Natural killer cell (primary cell): ENCODE measurements at places on chromosomes 3 and 15. TPM values are rescaled to one million over a fixed set of nuclear protein-coding genes. Genes with fewer than 3 reads are reported as not detected.

Gene PP2D1
- total RNA-seq: not detected

Gene CFAP92
- total RNA-seq: 0.43 TPM

Gene LYZL4
- total RNA-seq: not detected

Gene P2RY1
- total RNA-seq: 1.4 TPM

Gene SCN11A
- 0.08 TPM for total RNA-seq

Gene GOLGA8J
- total RNA-seq: 1.2 TPM

Gene SERPINI2
- not detected for total RNA-seq

DNA sequence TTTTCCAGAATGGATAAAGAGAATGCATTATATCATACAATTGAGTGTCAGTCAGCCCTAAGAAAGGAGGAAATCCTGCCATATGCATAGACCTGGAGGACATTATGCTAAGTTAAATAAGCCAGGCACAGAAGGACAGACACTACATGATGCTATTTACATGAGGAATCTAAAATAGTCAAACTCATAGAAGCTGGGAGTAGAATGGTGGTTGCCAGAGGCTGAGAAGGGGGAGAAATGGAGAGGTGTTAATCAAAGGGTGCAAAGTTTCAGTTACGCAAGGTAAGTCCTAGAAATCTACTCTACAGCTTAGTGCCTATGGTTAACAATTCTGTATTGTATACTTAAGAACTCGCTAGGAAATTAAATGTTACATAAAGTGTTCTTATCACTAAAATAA lies 66.5 kb downstream of the IL1RAP start:
- no peaks in the 10 kb centered on the region for H3K27me3 ChIP-seq
- H3K4me1 ChIP-seq: no peaks in the 10 kb centered on the region
- no peak overlapping the region for H3K4me3 ChIP-seq
- no peaks in the 10 kb centered on the region for H3K36me3 ChIP-seq
- H3K27ac ChIP-seq: no peak overlapping the region
- no peak for DNase-seq

DNA sequence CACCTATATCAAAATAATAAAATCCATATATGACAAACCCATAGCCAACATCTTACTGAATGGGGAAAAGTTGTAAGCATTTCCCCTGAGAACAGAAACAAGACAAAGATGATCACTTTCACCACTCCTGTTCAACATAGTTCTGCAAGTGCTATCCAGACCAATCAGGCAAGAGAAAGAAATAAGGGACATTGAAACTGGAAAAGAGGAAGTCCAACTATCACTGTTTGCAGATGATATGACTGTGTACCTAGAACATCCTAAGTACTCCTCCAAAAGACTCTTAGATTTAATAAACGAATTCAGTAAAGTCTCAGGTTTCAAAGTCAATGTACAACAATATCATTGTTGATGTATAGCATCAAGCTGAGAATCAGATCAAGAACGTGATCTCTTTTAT lies 35.6 kb upstream of the FGF7 start:
- H3K27ac ChIP-seq: no peak overlapping the region
- no peaks in the 10 kb centered on the region for H3K4me1 ChIP-seq
- no peaks in the 10 kb centered on the region for H3K27me3 ChIP-seq
- DNase-seq: no peak
- H3K36me3 ChIP-seq: no peaks in the 10 kb centered on the region

GRCh38 chr3:124489506-124489905 lies 240.7 kb upstream of the UMPS start:
- DNase-seq: no peak
- no peaks in the 10 kb centered on the region for H3K36me3 ChIP-seq
- H3K4me3 ChIP-seq: no peak overlapping the region
- H3K27me3 ChIP-seq: peaks cover 2% of the 10 kb centered on the region
- H3K27ac ChIP-seq: no peak overlapping the region

DNA sequence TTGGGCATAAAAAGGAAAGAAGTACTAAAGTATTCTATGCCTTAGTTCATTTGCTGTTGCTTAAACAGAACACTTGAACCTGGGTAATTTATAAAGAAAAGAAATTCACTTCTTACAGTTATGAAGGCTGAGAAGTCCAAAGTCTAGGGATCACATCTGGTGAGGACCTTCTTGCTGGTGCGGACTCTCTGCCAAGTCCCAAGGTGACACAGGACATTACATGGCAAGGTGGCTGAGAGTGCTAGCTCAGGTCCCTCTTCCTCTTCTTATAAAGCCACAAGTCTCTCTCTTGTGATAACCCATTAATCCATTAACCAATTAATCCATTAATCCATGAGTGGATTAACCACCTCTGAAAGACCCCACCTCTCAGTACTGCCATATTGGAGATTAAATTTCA lies 3.1 kb upstream of the ZBTB38 start:
- H3K4me1 ChIP-seq: peaks cover 12% of the 10 kb centered on the region
- H3K4me3 ChIP-seq: no peak overlapping the region
- DNase-seq: no peak
- no peaks in the 10 kb centered on the region for H3K27me3 ChIP-seq

GRCh38 chr3:106114848-106115247 lies 246.0 kb upstream of the CBLB start:
- no peaks in the 10 kb centered on the region for H3K4me1 ChIP-seq
- no peak overlapping the region for H3K27ac ChIP-seq
- no peaks in the 10 kb centered on the region for H3K27me3 ChIP-seq
- no peak overlapping the region for H3K4me3 ChIP-seq
- no peak for DNase-seq

- H3K27ac ChIP-seq: no peak overlapping the region
- no peak overlapping the region for H3K4me3 ChIP-seq
- H3K27me3 ChIP-seq: no peaks in the 10 kb centered on the region
- DNase-seq: no peak
- H3K36me3 ChIP-seq: no peaks in the 10 kb centered on the region
- H3K4me1 ChIP-seq: no peaks in the 10 kb centered on the region
Observed at GRCh38 chr3:177470197-177470941, 273.1 kb upstream of the TBL1XR1 start.

DNA sequence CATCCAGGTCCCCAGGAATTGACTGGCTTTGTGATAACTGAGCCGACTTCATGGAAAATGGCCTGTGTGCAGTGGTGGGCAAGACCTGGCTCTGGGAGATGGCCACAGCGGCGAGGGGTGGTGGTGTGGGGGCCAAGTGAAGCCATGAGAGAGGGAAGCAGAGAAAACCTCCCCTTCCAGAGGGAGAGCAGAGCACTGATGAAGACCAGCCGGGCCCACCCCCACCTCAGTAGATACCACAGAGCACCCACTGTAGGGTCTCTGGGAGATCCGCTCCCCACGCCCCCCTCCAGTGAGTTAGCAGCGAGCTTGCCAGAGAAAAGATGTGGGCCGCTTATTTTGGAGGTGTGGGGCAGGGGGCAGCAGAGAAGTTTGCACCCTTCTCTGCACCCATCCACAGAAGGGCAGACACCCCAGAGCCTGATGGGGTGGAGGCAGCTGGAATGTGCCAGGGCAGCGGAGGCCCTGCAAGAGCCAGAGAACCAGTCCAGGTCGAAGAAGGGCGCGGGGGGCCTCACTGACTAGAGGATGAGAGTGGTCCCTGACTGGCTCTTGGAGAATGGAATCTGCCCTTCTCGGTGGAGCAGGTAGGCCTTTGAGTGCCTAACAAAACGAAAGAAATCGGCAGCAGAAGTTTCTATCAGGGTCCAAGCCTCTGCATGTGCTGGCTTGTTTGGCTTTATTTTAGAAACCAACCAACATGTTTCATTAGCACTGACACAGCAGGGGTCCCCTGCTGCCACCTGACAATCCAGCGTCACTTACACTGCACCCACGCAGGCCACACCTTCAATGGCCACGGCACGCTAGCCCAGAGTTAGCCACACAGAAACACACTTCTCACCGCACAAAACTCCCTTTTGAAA lies 28.3 kb downstream of the MELTF start:
- peaks cover 13% of the 10 kb centered on the region for H3K4me1 ChIP-seq
- no peak overlapping the region for H3K27ac ChIP-seq
- no peaks in the 10 kb centered on the region for H3K36me3 ChIP-seq
- H3K4me3 ChIP-seq: no peak overlapping the region

GRCh38 chr3:192408647-192409200 lies 318.6 kb downstream of the FGF12 start:
- peaks cover 3% of the 10 kb centered on the region for H3K27me3 ChIP-seq
- H3K27ac ChIP-seq: no peak overlapping the region
- no peak overlapping the region for H3K4me3 ChIP-seq
- peaks cover 5% of the 10 kb centered on the region for H3K4me1 ChIP-seq

DNA sequence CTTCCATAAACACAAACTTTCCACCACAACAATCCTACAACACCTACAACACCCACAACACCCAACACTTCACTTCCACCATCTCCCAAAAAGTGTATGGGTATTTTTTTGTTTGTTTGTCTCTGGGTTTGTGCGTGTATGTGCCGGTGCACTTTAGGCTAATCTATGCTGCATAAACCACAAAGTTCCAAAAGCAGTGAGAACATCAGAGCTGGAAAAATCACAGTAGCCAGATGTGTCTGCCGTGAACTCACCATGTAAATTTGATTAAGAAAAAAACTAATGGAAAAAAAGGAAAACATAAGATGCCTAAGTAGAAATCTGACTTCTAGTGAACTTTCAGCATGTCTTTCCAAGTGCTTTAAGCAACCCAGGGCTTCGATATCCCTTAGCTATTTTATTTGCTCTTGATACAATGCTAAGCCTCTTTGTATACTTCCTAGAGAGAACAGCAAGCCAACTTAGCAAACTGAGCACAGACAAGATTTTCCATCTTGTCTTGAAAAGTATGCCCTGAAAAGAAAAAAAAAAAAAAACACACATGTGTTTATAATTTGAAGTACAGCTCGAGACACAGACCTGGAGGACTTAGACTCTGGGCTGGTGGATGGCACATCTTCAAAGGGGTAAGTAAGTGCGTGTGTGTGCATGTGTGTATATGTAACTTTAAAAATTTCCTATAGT lies 91.4 kb downstream of the WWTR1 start:
- H3K27ac ChIP-seq: no peak overlapping the region
- H3K27me3 ChIP-seq: no peaks in the 10 kb centered on the region
- no peaks in the 10 kb centered on the region for H3K4me1 ChIP-seq
- no peak for DNase-seq
- H3K36me3 ChIP-seq: no peaks in the 10 kb centered on the region
- H3K4me3 ChIP-seq: no peak overlapping the region

GRCh38 chr15:25711164-25711563 lies 152.0 kb downstream of the ATP10A start:
- no peak overlapping the region for H3K4me3 ChIP-seq
- no peak for DNase-seq
- no peak overlapping the region for H3K27ac ChIP-seq
- H3K36me3 ChIP-seq: peaks cover 7% of the 10 kb centered on the region
- no peaks in the 10 kb centered on the region for H3K27me3 ChIP-seq
- H3K4me1 ChIP-seq: no peaks in the 10 kb centered on the region

- H3K4me3 ChIP-seq: no peak overlapping the region
- no peaks in the 10 kb centered on the region for H3K36me3 ChIP-seq
- peaks cover 10% of the 10 kb centered on the region for H3K27me3 ChIP-seq
- H3K4me1 ChIP-seq: peaks cover 8% of the 10 kb centered on the region
Observed at GRCh38 chr15:92715758-92716157, 60.2 kb upstream of the FAM174B start.

DNA sequence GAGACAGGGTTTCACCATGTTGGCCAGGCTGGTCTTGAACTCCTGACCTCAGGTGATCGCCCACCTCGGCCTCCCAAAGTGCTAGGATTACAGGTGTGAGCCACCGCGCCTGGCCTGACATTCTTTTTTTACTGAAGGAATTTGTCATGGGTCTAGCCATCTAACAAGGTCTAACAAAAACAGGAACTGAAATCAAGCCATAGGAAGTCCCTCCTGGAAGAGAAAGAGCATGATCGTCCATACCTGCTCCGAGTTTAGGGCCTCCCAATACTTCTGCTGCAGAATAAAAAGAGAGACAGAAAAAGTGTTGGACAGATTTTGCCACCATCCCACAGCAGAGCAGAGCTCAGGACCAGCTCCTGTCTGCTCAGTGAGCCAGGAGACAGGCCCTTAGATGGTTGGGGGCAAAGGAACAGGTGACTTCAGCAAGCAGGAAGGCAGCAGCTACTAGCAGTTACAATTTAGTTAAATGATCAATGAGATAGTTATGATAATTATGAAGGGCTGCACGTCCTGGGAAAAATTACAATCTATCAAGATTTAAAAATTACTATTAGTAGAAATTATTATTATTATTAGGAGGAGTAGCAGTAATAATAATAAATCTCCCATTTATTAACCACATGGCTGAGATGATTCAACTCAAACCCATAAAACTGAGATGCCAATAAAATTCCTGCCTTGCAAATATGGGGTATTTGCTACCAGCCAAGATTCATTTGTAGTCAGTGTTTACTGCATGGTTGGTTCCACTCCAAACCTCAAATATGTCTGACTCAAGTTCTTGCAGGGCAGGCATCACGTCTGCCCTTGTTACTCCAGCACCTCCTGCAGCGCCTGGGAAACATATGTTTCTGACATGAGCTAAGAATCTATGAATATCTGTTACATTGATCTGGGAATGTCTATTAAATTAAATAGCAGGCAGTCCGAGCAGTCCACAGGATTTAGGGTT lies 40.1 kb downstream of the TMEM44 start:
- H3K27ac ChIP-seq: no peak overlapping the region
- no peak overlapping the region for H3K4me3 ChIP-seq
- H3K4me1 ChIP-seq: no peaks in the 10 kb centered on the region
- no peaks in the 10 kb centered on the region for H3K27me3 ChIP-seq
- no peaks in the 10 kb centered on the region for H3K36me3 ChIP-seq

DNA sequence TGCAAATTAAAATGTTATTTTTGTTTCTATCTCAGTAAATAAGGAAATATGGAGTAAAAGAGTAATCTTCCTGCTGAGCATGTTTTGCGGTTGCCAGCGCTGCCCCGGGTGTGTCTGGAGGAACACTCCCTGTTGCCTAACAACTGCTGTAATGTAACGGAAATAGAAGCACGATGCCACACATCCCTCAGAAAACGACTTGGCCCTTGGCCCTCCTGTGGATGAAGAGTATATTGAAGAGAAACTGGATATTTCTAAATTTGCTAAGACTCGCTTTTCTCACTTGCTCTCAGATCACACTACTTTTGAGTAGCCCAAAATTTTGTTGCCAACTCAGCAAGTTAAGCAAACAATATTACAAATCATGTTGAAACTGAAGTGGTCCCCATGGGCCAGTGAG lies 18.9 kb downstream of the CX3CR1 start:
- H3K27ac ChIP-seq: peak overlapping the region; percentile 90
- H3K27me3 ChIP-seq: no peaks in the 10 kb centered on the region
- peaks cover 28% of the 10 kb centered on the region for H3K36me3 ChIP-seq
- peaks cover 75% of the 10 kb centered on the region for H3K4me1 ChIP-seq
- peak; percentile 83 for DNase-seq

DNA sequence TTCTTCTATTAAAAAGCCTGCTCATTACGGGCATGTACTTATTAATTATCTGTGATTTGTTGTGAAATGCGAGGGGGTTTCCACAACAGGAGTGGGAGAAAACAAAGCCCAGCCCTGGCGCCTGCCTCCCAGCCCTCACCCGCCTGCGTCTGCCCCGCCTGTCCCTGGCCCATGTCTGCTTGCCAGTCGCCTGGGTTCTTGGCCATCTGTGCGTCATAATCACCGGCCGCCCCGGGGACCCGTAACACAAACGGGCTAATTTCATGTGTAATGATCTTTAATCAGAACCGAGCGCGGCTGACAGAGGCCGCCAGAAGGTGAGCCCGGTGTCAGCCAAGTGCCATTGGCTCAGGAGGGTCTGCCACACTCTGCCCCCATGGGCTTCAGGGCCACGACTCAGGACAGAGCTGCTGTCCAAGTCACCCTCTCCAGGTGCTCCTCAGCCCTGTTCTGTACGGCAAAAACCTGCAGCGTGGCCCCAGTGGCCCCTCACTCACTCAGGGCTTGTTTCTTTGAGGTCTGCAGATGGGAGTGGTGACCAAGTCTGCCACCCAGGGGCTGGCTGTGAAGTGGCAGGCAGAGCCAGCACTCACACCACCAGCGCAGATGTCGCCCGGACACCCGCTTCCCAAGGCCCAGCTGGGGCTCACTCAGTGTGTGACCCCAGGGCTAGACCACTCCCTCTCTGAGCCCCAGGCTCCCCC lies 28.8 kb upstream of the TMEM115 start:
- no peak overlapping the region for H3K27ac ChIP-seq
- H3K4me1 ChIP-seq: peaks cover 24% of the 10 kb centered on the region
- no peak overlapping the region for H3K4me3 ChIP-seq
